ENCODE measurements at places on chromosomes 12 and 14. TPM values are rescaled to one million over a fixed set of nuclear protein-coding genes. Genes with fewer than 3 reads are reported as not detected.
A peak's percentile ranks its signal among the peaks of the same experiment; 100 is the strongest.

- peaks cover 72% of the 10 kb centered on the region for H3K36me3 ChIP-seq
- H3K4me3 ChIP-seq: no peak overlapping the region
- no peaks in the 10 kb centered on the region for H3K27me3 ChIP-seq
These were observed 84.7 kb downstream of the HECTD1 start for GRCh38 chr14:31122921-31123320.

Gene PDE3A
- total RNA-seq: not detected

DNA sequence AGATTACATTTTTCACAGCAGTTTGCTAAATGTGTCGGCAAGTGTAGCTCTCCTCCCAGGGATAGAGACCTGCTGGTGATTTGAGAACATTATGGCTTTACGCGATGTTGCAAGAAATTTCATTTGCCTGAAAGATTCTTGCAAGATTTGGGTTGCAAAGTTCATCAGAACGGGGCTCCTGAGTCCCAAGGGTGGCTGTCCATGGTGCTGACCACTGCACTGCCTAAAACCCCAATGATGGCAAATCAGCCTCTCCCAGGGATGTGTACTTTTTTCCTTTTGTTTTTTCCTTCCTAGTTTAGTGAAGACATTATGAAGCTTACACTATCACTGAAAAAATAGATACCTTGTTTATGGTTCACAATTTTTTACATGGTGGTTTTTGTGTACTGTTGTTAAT, 85.4 kb downstream of the WSCD2 start:
- no peak for DNase-seq
- H3K36me3 ChIP-seq: no peaks in the 10 kb centered on the region
- no peaks in the 10 kb centered on the region for H3K4me1 ChIP-seq
- no peak overlapping the region for H3K4me3 ChIP-seq

Gene CIT
- 6.1 TPM for total RNA-seq

Gene SLC17A8
- total RNA-seq: not detected

- H3K27ac ChIP-seq: no peak overlapping the region
- H3K27me3 ChIP-seq: no peaks in the 10 kb centered on the region
- no peaks in the 10 kb centered on the region for H3K4me1 ChIP-seq
- H3K4me3 ChIP-seq: no peak overlapping the region
- H3K36me3 ChIP-seq: no peaks in the 10 kb centered on the region
These were observed 23.8 kb downstream of the TMTC1 start for GRCh38 chr12:29759950-29760349.

Gene GALNT4
- 6.2 TPM for total RNA-seq

DNA sequence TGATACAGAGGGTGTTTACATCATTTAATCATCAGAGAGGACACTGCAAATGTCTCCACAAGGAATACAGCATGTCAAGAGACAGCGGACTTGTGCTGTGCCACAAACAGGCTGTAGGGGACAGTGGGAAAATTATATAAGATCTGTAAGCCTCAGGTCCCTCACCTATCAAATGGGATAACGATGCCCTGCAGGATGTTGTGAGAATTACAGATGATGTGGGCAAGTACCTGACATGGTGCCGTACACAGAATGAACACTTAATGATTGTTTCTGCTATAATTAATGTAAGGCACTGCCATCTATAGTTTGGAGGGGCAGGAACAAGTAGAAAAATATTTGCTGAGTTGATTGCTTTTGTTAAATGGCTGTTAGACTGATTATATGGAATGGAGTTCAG, 81.9 kb upstream of the GTF2A1 start:
- DNase-seq: no peak
- no peaks in the 10 kb centered on the region for H3K27me3 ChIP-seq
- no peaks in the 10 kb centered on the region for H3K36me3 ChIP-seq

- H3K27ac ChIP-seq: no peak overlapping the region
- H3K36me3 ChIP-seq: no peaks in the 10 kb centered on the region
- H3K4me3 ChIP-seq: no peak overlapping the region
These were observed 16.6 kb upstream of the GPR68 start for GRCh38 chr14:91261115-91261514.

Gene SLC10A1
- not detected for total RNA-seq

DNA sequence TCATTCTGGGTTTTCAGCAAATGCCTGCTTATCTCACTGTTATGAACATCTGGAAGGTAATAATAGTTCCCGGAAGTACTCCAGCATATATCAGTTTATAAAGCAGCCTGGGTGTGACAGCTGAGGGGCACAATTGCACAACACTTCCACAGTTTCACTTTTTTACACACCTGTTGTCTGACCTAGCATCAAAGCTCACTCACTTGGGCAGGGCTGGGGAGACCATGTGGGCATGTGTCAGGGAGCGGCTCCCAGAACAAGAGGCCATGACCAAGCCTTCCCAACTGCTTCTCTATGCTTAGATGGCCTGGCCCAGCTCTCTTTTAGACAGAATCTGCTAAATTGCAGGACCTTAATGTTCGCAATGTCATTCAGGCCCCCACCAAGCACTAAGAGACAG, 51.1 kb upstream of the RIC8B start:
- DNase-seq: no peak
- H3K27me3 ChIP-seq: peaks cover 20% of the 10 kb centered on the region
- no peaks in the 10 kb centered on the region for H3K36me3 ChIP-seq
- H3K4me1 ChIP-seq: no peaks in the 10 kb centered on the region
- no peak overlapping the region for H3K4me3 ChIP-seq
- no peak overlapping the region for H3K27ac ChIP-seq

- no peak for DNase-seq
- H3K4me3 ChIP-seq: no peak overlapping the region
- no peaks in the 10 kb centered on the region for H3K27me3 ChIP-seq
These were observed 25.2 kb downstream of the PLEKHA5 start for GRCh38 chr12:19154686-19155085.

Gene PIK3C2G
- not detected for total RNA-seq

GRCh38 chr14:101950516-101951215, 13.7 kb upstream of the DYNC1H1 start:
- H3K27me3 ChIP-seq: peaks cover 4% of the 10 kb centered on the region
- H3K4me1 ChIP-seq: peaks cover 19% of the 10 kb centered on the region
- H3K36me3 ChIP-seq: peaks cover 11% of the 10 kb centered on the region
- H3K27ac ChIP-seq: peak overlapping the region; percentile 30
- DNase-seq: no peak
- no peak overlapping the region for H3K4me3 ChIP-seq

- no peaks in the 10 kb centered on the region for H3K36me3 ChIP-seq
- no peak overlapping the region for H3K4me3 ChIP-seq
- H3K4me1 ChIP-seq: peaks cover 62% of the 10 kb centered on the region
- H3K27ac ChIP-seq: peak overlapping the region; percentile 38
- no peaks in the 10 kb centered on the region for H3K27me3 ChIP-seq
These were observed 5.7 kb upstream of the SYNE3 start for GRCh38 chr14:95522116-95522515.

- H3K36me3 ChIP-seq: no peaks in the 10 kb centered on the region
- no peak overlapping the region for H3K27ac ChIP-seq
- DNase-seq: no peak
- H3K4me1 ChIP-seq: no peaks in the 10 kb centered on the region
- H3K4me3 ChIP-seq: no peak overlapping the region
These were observed 7.5 kb upstream of the KLHL42 start for GRCh38 chr12:27772328-27773049.

GRCh38 chr12:109169686-109170085, 53.3 kb downstream of the ACACB start:
- no peak overlapping the region for H3K4me3 ChIP-seq
- no peaks in the 10 kb centered on the region for H3K4me1 ChIP-seq
- DNase-seq: no peak
- no peak overlapping the region for H3K27ac ChIP-seq
- H3K27me3 ChIP-seq: no peaks in the 10 kb centered on the region

- H3K36me3 ChIP-seq: no peaks in the 10 kb centered on the region
- no peaks in the 10 kb centered on the region for H3K4me1 ChIP-seq
- H3K27ac ChIP-seq: no peak overlapping the region
- no peak overlapping the region for H3K4me3 ChIP-seq
- H3K27me3 ChIP-seq: no peaks in the 10 kb centered on the region
- no peak for DNase-seq
These were observed 64.5 kb upstream of the SSTR1 start for GRCh38 chr14:38143170-38143569.

Gene KERA
- total RNA-seq: not detected

Gene VCPKMT
- 19.9 TPM for total RNA-seq

Gene SLC7A8
- total RNA-seq: 1.8 TPM

DNA sequence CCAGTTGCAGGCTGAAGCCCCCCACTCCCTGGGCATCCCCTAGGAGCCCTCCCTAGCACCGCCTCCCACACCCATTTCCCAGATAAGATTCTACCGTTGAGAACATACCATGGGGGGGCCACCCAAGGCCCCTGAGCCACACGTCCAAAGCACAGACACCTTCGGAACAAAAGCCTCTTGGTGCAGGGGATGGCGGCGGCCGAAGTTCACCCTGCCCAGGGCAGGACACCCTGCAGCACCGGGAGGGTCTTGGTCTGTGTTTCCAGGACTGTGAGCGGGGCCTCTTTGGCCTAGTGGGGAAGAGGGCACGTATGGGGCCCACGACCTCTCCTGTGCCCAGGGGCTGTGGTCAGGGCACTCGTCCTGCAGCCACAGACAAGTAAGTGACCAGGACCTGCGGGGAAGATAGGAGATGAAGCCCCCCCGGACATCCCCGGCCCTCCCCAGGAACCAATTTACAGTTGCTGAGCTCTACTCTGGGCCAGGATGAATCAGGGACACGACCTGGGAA, 154.3 kb upstream of the C14orf180 start:
- no peak for DNase-seq
- H3K27me3 ChIP-seq: no peaks in the 10 kb centered on the region
- H3K27ac ChIP-seq: no peak overlapping the region
- H3K4me3 ChIP-seq: no peak overlapping the region
- no peaks in the 10 kb centered on the region for H3K36me3 ChIP-seq

GRCh38 chr12:132743831-132744230, 17.8 kb downstream of the ANKLE2 start:
- DNase-seq: no peak
- H3K27me3 ChIP-seq: no peaks in the 10 kb centered on the region
- H3K4me1 ChIP-seq: peaks cover 15% of the 10 kb centered on the region

DNA sequence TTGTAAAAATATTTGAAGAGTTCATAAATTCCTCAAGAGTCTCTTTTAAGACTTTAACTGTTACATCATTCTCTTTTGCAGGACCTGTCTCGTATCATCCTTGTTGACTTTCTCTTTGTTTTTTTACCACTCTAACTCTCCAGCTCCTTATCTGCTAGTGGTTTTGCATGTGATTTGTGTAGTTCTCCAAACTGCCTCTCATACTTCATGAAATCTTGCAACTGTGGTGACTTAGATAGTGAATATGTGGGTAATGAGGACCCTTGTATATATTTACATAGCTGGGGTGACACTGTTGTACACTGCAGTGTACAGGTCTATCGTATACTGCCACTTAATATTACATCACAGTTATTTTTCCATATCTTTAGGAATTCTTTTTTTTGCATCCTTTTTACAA, 40.2 kb upstream of the EMP1 start:
- H3K27me3 ChIP-seq: peaks cover 2% of the 10 kb centered on the region
- H3K36me3 ChIP-seq: no peaks in the 10 kb centered on the region
- no peak overlapping the region for H3K4me3 ChIP-seq
- H3K27ac ChIP-seq: no peak overlapping the region

DNA sequence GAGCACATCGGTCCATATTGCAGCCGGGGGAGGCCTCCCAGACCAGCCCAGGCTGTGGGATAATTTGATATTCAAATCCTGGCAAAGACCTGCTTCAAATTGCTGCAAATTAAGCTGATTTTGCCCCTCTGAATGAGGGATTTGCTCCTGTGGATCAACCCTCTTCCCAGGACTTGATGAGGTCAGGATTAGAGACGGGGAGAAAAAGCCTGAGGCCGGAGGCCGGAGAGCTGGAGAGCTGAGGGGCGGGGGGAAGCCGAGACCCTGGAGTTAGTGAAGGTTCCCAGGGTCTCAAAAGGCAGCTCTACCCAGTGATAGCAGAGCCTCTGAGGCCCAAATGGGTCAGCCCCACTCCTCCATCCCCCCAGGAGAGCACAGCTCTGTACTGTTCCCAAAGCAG, 17.5 kb upstream of the VSX2 start:
- DNase-seq: no peak
- no peak overlapping the region for H3K4me3 ChIP-seq
- H3K4me1 ChIP-seq: peaks cover 2% of the 10 kb centered on the region
- no peaks in the 10 kb centered on the region for H3K36me3 ChIP-seq
- H3K27me3 ChIP-seq: peaks cover 25% of the 10 kb centered on the region

DNA sequence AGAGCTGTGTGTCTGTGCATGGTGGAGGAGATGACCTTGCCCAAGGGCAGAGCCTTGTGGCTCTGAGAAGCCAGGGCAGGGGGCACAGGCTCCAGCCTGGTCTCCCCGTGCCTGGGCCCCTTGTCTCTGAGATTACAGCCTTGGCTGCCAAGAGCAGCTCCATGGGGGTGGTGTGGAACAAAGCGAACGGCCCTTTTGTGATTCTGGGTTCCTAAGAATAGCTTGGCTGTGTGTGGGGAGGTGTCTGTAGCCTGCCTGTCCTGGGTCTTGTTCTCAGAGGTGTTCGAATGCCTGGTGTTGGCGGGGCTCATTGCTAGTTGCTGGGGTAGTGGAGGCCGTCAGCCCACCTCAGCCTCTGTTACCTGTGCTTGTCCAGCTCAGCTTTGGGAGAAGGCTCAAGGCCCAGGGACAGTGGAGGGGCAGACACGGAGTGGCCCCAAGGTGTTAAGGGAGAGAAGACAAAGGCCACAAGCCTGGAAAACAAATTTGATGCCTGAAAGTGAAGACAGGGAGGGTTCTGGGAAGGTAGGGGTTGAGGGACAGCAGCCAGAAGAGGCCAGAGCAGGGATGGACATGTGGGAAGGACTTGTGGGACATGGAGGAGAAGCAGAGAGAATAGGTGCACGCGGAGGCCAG, 7.4 kb upstream of the MYH7 start:
- no peak overlapping the region for H3K4me3 ChIP-seq
- no peaks in the 10 kb centered on the region for H3K36me3 ChIP-seq
- no peaks in the 10 kb centered on the region for H3K4me1 ChIP-seq
- no peak overlapping the region for H3K27ac ChIP-seq
- DNase-seq: no peak

Gene MGP
- not detected for total RNA-seq

Gene FSCB
- total RNA-seq: not detected

DNA sequence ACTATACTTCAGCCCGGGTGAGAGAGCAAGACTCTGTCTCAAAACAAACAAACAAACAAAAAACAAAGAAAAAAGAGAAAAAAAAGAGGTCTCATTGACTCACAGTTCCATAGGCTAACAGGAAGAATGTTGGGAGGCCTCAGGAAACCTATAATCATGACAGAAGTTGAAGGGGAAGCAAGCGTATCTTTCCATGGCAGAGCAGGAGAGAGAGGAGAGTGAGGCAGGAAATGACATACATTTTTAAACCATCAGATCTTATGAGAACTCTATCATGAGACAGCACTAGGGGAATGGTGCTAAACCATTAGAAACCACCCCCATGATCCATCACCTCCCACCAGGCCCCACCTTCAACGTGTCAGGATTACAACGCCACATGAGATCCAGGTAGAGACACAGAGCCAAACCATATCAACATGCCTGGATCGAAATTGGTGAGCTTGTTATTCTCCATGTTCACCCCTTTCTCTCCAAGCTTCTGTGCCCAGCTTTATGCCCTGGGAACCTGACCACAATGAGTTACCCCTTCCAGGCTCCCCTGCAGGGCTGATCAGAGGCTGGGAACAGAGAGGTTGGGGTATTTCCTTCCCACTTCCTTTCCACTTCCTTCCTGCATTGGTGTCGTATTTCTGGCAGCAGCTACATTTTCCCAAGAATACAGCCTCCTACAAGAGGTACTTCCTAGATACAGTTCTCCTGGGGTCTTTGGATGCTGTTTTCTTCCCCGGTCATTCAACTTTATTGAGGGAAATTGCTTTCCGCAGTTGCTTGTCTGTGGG, 219.3 kb upstream of the FLRT2 start:
- DNase-seq: no peak
- no peaks in the 10 kb centered on the region for H3K36me3 ChIP-seq
- no peak overlapping the region for H3K27ac ChIP-seq
- H3K27me3 ChIP-seq: no peaks in the 10 kb centered on the region
- no peak overlapping the region for H3K4me3 ChIP-seq

Data from activated B cell treated with CpG ODN at 0.5 μM for 24 hours (primary cell).